Activated T-cell treated with anti-CD3 and anti-CD28 coated beads for 24 hours (primary cell): ENCODE measurements at places on chromosomes 6 and 20.

DNA sequence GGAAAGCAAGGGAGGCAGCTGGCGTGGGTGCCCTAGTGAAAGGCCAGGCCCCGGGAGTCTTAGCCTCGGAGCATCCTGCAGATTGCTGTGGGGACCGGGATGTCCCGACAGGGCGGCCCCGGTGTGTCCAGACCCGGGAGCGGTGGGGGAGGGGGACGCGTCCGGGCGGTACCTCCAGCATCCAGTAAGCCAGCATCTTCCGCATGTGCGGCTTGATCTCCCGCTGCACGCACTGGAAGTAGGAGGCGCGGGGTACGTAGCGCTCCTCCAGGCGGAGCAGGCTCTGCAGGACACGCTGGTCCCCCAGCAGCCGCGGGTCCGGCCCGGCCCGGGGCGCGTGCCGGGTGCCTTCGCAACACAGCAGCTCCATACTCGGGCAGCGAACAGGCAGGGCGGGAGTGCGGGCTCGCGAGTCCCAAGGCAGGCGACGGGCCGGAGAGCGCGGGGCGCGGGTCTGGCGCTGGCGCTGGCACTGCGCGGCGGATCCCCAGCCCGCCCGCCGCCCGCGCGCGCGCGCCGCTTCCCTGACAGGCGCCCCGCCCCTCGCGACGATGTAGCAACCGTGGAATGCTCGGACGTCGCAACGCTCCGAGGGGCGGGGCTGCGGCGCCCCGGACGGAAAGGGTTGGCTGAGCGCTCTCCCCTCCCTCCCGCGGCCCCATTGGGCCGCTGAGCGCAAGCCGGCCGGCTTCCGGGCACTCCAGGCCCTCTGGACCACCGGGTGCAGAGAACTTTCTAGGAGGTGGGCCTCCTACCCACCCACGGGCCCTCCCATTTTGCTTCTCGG is at the start of gene CCND3:
TSS of gene CCND3 (minus strand) at position 529 of the 787 bp plus-strand sequence. CDS start at position 370, 159 bp downstream.
- DNase-seq, result peak; percentile 88

- no peak for DNase-seq
These were observed 6.6 kb downstream of the BFSP1 start for GRCh38 chr20:17524560-17524959.

- no peak for DNase-seq
These were observed 127.0 kb downstream of the PACRG start for GRCh38 chr6:162854734-162855191.

- DNase-seq, result no peak
These were observed 972 bp downstream of the RNF8 start for GRCh38 chr6:37354526-37355384.

- DNase-seq, result peak; percentile 26
These were observed 48.4 kb downstream of the CEP43 start for GRCh38 chr6:167047554-167047953.

DNA sequence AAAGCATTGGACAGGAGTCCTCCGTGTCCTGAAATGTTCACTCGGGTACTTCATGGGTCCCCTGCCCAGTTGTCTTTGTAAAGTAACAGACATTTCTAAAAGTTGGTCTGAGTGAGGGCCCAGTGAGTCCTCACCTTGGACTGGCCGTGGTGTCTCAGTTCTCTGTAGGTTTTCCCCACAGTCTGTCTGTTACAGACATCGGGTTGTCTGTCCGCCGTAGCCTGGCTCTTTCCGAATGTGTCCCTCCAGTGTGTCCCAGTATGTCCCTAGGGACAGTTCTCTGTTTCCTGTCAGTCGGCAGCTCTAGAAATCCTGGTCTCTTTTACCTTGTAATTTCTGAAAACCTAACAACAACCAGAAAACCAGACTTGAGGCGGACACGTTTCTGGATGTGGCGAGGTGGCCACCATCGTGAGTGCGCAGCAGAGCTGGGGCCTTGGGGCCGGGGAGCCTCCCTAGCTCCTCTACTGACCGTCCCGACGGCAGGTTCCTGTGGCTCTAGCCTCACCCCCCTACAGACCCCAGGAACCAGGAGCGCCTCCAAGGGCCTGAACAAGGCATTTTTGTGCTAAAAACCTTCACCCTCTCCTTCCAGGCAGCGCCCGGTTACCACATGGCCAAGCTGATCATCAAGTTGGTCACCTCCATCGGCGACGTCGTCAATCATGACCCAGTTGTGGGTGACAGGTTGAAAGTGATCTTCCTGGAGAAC is 42.2 kb downstream of the PYGB start:
- no peak for DNase-seq

GRCh38 chr6:138572167-138572875 is 73.0 kb upstream of the NHSL1 start:
- no peak for DNase-seq

GRCh38 chr6:141451511-141452353 is 681.0 kb upstream of the GJE1 start:
- DNase-seq, result no peak

GRCh38 chr6:106383573-106383972 is 23.1 kb downstream of the CRYBG1 start:
- DNase-seq, result no peak

- no peak for DNase-seq
These were observed 39.4 kb downstream of the TFAP2A start for GRCh38 chr6:10375391-10375969.

DNA sequence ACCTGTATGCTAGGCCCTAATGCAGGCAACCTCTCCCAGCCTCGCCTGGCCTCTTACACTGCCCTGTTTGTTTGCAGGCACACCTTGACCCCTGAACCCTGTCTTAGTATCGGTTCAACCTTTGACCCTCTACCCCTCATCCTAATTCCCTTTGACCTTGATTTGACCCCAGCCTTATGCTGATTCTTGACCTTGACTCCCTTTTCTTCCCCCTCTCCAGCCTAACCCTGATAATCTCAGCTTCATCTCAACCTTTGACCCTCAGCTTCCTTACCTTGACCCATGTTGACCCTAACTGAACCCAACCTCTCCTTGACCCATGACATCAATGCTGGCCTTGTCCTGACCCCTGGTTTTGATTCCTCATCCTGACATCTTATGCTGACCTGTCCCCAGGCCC is 33.8 kb downstream of the UQCC2 start:
- DNase-seq, result no peak

DNA sequence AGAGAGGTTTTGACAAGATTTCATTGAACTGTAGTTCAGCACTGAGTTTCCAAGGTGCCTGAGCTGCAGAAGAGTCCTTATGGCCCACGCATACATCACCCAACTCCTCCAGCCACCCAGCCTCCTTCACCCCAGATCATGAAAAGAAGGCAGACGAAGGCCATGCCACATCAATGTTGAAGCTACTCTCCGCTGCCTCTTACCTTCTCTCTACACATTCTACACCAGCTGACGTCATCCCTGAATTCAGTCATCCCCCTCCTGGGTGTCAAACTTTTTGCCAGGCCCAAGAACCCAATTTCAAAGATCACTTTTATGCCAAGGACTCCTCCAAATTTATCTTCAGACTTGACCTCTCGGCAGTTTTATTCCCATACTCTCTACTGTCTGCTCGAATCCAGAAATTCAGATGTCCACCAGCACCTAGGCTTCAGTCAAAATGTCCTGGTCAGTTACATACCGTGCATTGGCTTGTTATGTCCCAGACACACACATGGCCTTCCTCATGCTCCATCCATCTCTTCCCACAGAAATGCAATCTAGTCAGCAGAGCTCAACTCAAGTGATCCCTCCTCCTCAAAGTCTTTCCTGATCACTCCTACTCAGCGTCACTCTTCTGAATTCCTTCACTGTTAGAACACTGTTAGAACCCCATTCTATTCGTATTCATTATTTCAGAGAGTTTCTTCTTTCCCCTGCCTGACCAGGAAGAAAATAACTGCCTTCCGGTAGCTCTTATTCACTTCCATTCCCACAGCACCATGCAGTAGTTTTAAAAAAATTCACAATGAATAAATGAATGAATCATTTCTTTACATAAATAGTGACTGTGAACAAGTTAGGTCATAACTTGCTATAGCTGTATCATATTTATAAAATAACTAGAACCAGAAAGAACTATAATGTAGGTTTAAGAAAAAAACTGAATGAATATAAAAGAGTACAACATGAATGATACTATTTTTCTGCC is 11.5 kb downstream of the ATXN1 start:
- DNase-seq, result no peak

- DNase-seq, result no peak
These were observed 5.2 kb downstream of the GTSF1L start for GRCh38 chr20:43721429-43722152.

GRCh38 chr6:90383196-90383822 is 86.7 kb upstream of the BACH2 start:
- no peak for DNase-seq

- DNase-seq, result peak; percentile 89
These were observed at the start of gene VARS2 for GRCh38 chr6:30914076-30914853. TSS of gene VARS2 (plus strand) at chr6:30914238. CDS start at chr6:30914837, 599 bp downstream.

DNA sequence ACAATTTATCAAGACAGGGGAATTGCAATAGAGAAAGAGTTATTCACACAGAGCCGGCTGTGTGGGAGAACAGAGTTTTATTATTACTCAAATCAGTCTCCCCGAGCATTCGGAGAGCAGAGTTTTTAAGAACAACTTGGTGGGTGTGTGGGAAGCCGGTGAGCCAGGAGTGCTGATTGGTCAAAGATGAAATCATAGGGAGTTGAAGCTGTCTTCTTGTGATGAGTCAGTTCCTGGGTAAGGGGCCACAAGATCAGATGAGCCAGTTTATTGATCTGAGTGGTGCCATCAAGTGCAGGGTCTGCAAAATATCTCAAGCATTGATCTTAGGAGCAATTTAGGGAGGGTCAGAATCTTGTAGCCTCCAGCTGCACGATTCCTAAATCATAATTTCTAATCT is 50.0 kb upstream of the ECI2 start:
- peak; percentile 21 for DNase-seq

GRCh38 chr6:163776196-163776905 is 361.8 kb downstream of the QKI start:
- no peak for DNase-seq

DNA sequence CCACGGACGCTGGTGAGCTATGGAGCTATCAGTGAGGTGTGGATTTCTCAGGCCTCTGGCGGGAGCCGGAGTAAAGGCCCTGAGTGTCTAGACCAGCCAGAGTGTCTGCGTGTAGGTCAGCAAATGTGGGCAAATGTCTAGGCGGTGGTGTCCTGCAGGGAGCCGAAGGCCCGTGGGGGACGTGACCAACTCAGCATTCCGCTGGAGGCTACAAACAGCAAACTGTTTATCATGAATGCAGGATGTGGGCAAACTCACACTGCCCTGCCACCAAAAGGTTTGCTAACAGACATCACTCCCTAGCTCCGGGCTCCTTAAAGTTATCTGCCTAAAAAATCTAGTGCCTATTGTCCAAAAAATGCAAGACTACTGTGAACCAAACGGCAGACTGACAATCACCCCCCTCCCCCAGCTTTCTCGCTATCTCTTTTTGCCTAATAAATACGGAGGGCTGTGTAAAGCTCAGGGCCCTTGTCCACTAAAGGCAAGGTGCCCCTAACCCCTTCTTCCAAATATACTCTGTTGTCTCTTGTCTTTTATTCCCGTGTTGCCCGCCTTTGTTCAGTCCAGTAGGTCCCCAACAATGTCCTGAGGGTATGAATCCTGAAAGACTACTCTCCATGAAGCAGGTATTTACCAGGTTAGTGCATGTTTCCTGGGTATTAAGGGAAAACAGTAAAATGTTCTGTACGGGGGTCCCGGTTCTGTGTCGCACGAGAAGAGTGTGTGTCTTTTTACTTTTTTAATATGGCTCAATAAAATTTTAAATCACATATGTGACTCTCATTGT is 29.0 kb upstream of the AFDN start:
- DNase-seq, result no peak

DNA sequence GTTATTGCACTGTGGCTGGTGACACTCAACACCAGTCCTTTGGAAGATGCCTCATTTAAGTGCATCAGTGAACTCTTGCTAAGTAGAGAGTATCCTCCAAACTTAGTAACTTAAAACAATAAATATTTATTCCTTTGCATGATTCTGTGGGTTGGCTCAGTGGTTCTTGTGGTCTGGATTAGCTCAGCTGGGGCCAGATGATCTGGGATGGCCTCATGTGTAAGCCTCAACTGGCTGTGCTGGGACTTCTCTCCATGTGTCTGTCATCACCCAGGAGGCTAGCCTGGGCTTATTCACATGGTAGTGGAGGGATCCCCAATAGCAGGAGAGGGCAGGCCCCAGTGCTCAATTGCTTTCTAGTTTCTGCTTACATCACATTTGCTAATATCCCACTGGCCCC is 8.3 kb downstream of the LRRN4 start:
- no peak for DNase-seq

DNA sequence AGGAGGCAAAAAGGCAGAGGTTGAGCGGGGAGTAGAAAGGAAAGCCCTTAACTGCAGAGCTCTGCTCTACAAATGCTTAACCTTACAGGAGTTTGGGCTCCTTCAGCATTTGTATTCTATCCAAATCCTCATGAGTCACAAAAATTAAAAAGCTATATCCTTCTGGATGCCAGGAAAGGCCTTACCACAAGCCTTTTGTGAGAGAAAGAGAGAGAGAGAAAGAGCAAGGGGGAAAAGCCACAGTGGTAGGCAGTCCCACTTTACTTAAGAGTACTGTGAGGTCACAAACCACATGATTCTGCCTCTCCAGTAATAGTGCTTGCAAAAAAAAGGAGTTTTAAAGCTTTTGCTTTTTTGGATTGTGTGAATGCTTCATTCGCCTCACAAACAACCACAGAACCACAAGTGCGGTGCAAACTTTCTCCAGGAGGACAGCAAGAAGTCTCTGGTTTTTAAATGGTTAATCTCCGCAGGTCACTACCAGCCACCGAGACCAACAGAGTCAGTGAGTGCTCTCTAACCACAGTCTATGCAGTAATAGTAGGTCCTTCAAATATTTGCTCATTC is at the start of gene RUNX2:
TSS of gene RUNX2 (plus strand) at position 375 of the 567 bp plus-strand sequence. CDS start 397 bp downstream, outside the sequence.
- DNase-seq, result no peak

GRCh38 chr6:96582436-96582835 is 19.5 kb downstream of the FHL5 start:
- DNase-seq, result no peak

DNA sequence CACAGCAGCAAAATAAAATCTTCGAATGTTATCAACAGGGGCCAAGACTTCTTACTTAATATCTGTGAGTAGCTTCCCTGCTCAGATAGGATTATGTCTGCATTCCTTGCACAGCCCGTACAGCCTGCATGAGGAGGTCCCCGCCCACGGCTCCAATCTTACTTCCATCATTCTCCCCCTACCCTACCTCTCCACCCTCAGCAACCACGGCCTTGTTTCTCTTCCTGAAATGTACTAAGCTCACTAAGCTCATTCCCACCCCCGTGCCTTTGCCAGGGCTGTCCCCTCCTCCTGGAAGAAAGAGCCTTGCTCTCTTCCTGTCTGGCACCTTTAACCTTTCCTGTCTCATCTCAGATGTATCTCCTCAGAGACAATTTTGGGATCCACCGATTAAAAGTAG is 120.4 kb downstream of the BCAS1 start:
- no peak for DNase-seq

- DNase-seq, result no peak
These were observed 196.5 kb upstream of the CST7 start for GRCh38 chr20:24752612-24753011.
